Stimulated activated naive CD8-positive, alpha-beta T cell treated with anti-CD3 and anti-CD28 coated beads, Interleukin-15, amount 100 ng/mL, for 72 hours (primary cell): ENCODE measurements at places on chromosomes 7 and 10.

GRCh38 chr10:7969623-7970022 is 84.9 kb upstream of the GATA3 start:
- no peak for DNase-seq

DNA sequence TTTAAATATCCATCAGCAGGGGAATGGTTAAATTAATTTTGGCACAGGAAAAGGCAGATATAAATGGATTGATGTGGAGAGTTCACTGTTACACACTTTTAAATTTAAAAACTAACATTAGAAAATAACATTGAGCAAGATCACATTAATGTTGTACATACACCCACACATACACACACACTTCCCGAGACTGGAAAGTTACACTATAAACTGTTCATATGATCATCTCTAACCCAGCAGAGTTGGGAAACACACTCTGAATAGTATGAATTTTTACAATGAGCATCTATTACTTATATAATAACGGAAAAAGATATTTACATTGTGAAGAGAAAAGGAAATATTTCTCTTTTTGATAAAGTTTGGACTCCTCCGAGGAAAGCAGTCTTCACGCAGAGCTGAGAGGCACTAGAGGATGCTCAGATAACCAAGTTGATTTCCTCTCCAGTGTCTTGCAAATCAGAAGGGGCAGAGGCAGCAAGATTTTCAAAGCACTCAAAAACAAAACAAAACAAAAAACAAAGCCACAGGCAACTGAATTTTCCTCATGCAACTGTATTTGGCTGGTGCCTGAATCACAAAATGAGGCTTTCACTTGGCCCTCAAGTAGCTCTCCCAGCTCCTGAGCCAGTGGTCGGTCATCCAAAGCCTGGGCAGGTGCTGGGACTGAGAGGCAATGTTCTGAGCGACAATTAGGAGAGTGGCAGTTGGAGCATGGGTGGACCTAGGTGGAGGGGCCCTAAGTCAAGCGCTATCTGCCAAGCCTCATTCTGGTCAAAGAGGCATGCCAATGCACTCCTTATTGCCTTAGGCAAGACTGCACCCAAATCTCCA is 10.5 kb upstream of the GATAD1 start:
- DNase-seq, result no peak

GRCh38 chr7:116933465-116933864 is 19.8 kb upstream of the ST7 start:
- DNase-seq, result no peak

GRCh38 chr10:124381011-124381611 is 37.6 kb downstream of the OAT start:
- DNase-seq, result no peak

- no peak for DNase-seq
Observed at GRCh38 chr7:153017223-153017622, 257.7 kb downstream of the ACTR3B start.

- DNase-seq, result no peak
Observed at GRCh38 chr10:109259293-109259692, 664.0 kb downstream of the XPNPEP1 start.

DNA sequence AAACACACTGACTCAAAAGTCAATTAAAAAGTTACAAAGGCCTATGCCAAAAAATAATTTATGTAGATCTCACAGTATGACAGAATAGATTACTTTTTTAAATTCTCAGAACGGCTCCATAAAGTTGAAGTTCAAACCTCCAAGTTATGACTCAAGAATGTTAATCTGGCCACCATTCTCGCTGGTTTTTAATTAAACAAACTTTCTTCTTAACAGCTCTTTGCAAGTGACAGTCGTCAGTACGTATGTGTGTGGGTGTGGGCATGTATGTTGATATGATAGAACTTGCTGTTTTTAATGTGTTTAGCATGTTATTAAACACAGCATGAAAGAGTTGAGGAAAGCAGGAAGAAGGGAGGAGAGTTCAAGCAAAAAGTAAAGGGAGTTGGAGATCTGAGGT is 18.5 kb downstream of the PRKCQ start:
- DNase-seq, result no peak

DNA sequence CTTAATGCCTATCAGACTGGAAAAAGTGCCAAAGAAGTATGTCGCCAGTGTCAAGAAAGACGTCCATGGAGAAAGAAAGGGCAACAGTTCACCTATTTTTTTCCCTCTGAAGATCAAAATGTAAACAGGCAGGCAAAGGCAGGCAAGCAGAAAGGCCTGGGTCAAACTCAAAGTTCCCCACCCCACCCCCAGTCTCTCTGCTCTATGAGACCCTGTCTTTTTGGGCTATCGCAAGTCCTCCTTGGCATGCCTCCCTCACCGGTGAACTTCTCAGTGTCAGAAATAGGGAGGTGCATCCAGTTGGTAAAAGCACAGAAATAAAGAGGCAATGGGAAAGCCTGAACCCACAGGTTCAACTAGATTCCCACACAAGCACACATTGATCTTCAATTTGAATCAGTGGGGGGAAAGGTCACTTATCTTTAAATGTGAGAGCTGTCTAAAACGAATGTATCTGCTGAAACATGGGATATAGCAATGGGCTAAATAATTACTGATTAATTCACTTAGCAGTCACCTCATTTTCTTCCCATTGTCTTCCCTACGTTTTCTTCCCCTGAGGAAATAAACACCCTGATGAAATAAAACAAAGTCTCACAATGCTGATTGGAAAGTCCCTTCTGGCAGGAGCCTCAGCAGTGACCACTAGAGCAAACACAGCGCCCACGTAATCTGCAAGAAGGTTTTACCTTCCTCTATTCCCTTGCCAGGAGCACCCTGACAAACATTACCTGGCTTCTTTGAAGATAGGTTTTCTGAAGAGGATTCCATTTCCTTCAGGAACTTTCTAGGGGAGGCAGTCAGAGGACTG is 31.1 kb downstream of the JAZF1 start:
- DNase-seq, result no peak

- no peak for DNase-seq
Observed at GRCh38 chr10:128405450-128405849, 279.2 kb upstream of the MKI67 start.

- no peak for DNase-seq
Observed at GRCh38 chr10:88783724-88784123, 18.8 kb upstream of the LIPM start.

DNA sequence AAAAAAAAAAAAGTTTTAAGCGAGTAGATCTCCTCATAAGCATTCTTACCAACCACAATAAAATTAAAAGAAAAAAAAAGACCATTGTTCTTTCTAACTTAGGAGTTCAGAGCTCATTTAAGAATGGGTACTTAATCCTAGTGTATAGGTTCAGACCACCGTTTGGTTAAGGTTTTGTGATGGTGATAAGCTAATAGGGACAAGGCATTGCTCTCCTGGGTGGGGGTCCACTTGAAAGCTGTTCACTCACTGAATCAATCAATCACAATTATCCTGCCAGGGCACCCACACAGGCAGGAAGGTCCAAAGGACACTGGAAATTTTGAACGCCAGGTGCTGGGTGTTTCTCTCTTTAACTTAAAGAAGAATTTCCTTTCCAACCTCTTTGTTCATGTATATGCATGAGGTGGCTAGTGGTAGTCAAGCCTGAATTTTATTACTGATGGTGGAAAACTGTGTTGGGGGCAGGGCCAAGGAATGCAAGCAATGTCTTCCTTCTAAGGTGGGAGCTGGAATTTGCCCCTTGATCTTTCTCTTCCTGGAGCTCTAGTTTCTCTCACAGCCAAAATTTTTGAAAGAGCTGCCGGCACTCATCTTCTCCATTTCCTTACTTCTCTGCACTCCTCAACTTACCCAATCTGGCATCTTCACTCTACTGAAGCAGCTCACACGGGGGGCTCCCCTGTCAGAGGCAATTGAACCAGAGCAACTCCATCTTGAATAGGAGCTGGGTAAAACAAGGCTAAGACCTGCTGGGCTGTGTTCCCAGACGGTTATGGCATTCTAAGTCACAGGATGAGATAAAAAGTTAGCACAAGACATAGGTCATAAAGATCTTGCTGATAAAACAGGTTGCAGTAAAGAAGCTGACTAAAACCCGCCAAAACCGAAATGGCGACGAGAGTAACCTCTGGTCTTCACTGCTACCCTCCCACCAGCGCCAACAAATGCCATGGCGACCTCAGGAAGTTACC is 7.5 kb upstream of the FAM131B start:
- no peak for DNase-seq

GRCh38 chr7:121447243-121447910 is 51.3 kb upstream of the FAM3C start:
- DNase-seq, result no peak

GRCh38 chr10:45581216-45581549 is 91.4 kb downstream of the ZFAND4 start:
- no peak for DNase-seq
